Dorsolateral prefrontal cortex (tissue), 122 donors: ENCODE measurements at places on chromosomes 7 and 10. TPM values are rescaled to one million over a fixed set of nuclear protein-coding genes. Genes with fewer than 3 reads are reported as not detected.

Gene CROT
- total RNA-seq = 14.0 TPM

Gene UBE2D4
- total RNA-seq = 20.4 TPM

Gene TMEM60
- 11.0 TPM for total RNA-seq

Gene SPDYE11
- not detected for total RNA-seq

Gene CALML5
- not detected for total RNA-seq

Gene GPR22
- total RNA-seq = 45.0 TPM

Gene HOXA10
- total RNA-seq = not detected

Gene OPTN
- total RNA-seq = 103 TPM

Gene SLK
- total RNA-seq = 39.8 TPM

Gene NODAL
- total RNA-seq = not detected
